ENCODE measurements at places on chromosomes 3 and 15. TPM values are rescaled to one million over a fixed set of nuclear protein-coding genes. Genes with fewer than 3 reads are reported as not detected.

The KCNMB3 gene
- total RNA-seq: 0.34 TPM

The CACNA2D2 gene
- not detected for total RNA-seq

The CCR8 gene
- total RNA-seq: not detected

The RNF123 gene
- 22.9 TPM for total RNA-seq

The NR2E3 gene
- total RNA-seq: 0.14 TPM

The SKIC8 gene
- 41.4 TPM for total RNA-seq

The KIF23 gene
- total RNA-seq: 10.9 TPM

The GAP43 gene
- not detected for total RNA-seq

The HES1 gene
- 53.0 TPM for total RNA-seq

The XYLB gene
- 2.1 TPM for total RNA-seq

The A4GNT gene
- not detected for total RNA-seq

The KY gene
- not detected for total RNA-seq

The WNT7A gene
- total RNA-seq: 13.7 TPM

The SMCO1 gene
- not detected for total RNA-seq

The FANCD2OS gene
- not detected for total RNA-seq

The CALML4 gene
- 3.8 TPM for total RNA-seq

The AMT gene
- 1.6 TPM for total RNA-seq

The DISP2 gene
- under 0.01 TPM for total RNA-seq

The ITIH3 gene
- total RNA-seq: not detected

The CEP19 gene
- 1.4 TPM for total RNA-seq

The TTC23 gene
- 30.5 TPM for total RNA-seq

The AMOTL2 gene
- total RNA-seq: 83.3 TPM

The CAND2 gene
- 4.3 TPM for total RNA-seq

The SNUPN gene
- total RNA-seq: 23.8 TPM

The IL12A gene
- total RNA-seq: 0.43 TPM

The ZIC1 gene
- total RNA-seq: not detected

The CFAP100 gene
- total RNA-seq: not detected

The GRK7 gene
- not detected for total RNA-seq

The IL20RB gene
- 183 TPM for total RNA-seq

The NEDD4 gene
- 78.6 TPM for total RNA-seq

The FGF7 gene
- 0.07 TPM for total RNA-seq

The ROPN1 gene
- total RNA-seq: not detected

The DZIP3 gene
- total RNA-seq: 2.4 TPM

The LXN gene
- total RNA-seq: 1.4 TPM

The RFT1 gene
- total RNA-seq: 25.1 TPM

The PEX5L gene
- under 0.01 TPM for total RNA-seq

The SCAANT1 gene
- total RNA-seq: not detected

The GHSR gene
- total RNA-seq: not detected
